Calu3 (cell line): ENCODE measurements at places on chromosomes 12 and 14.
A peak's percentile ranks its signal among the peaks of the same experiment; 100 is the strongest.

DNA sequence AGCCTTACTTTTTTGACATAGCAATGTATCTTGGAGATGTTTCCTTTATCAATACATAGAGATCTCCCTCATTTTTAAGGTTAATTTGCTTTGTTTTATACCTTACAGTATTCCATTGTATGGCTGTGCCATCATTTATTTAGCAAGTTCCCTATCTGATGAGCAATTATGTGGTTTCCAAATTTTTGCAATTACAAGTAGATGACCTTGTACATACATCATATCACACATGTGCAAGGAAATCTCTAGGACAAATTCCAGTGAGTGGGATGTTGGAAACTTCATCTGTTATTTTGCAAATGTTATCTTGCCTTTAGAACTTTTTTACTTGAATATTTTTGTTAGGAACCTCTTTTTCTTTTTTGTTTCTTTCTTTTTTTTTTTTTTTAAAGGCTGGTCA is 49.7 kb downstream of the DRAM1 start:
- no peak for DNase-seq

DNA sequence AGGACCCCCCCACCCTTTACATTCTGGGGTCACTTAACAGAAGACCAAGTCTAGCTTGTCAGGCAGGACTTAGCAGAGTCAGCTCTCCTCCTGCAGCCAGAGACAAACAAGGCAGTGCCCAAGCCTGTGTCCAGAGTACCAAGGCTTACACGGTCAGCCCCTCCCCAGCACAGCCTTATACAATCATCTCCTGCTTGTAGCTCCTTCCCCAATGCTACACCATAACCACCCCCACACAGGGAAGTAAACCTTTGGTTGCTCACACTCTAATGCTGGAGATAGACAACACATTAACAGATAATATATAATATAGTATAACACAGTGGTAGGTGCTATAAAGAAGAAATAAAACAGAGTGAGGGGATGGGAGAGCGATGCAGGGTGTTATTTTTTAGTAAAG is 175.4 kb upstream of the PWP1 start:
- no peak for DNase-seq

GRCh38 chr14:100056431-100056830 is 8.8 kb upstream of the EVL start:
- no peak for DNase-seq

- DNase-seq: peak; percentile 83
Measured at GRCh38 chr14:37594238-37594970, 645 bp downstream of the FOXA1 start.
